Foreskin fibroblast (primary cell): ENCODE measurements at places on chromosomes 5 and 9.

- DNase-seq: peak; percentile 80
These were observed 84.9 kb downstream of the ADAMTS12 start for GRCh38 chr5:33806738-33807442.

- DNase-seq: no peak
These were observed 24.7 kb upstream of the GABRA6 start for GRCh38 chr5:161660806-161661205.

- DNase-seq: no peak
These were observed 14.0 kb upstream of the JAK2 start for GRCh38 chr9:4970970-4971641.

DNA sequence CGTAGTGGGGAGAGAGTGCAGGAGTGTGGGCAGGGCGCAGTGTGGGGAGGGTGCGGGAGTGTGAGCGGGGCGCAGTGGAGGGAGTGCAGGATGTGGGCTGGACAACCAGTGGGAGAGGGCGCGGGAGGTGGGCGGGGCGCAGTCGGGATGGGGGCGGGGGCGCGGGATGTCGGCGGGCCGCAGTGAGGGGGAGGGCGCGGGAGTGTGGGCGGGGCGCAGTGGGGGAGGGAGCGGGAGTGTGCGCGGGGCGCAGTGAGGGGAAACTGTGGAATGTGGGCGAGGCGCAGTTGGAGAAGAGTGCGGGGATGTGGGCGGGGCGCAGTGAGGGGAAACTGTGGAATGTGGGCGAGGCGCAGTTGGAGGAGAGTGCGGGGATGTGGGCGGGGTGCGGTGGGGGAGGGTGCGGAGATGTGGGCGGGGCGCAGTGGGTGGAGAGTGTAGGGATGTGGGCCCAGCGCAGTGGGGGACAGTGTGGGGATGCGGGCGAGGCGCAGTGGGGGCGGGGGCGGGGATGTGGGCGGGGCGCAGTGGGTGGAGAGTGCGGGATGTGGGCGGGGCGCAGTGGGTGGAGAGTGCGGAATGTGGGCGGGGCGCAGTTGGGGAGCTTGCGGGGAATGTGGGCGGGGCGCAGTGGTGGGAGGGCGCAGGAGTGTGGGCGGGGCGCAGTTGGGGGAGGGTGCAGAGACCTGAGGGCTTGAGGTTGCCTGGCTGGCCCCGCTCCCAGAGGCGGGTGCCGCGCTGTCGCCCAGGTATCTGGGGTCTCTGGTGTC is at the start of gene NXNL2:
Gene NXNL2, plus strand, starts transcription at position 723 of the 770 bp plus-strand sequence. CDS start 257 bp downstream, outside the sequence.
- DNase-seq: peak; percentile 74

DNA sequence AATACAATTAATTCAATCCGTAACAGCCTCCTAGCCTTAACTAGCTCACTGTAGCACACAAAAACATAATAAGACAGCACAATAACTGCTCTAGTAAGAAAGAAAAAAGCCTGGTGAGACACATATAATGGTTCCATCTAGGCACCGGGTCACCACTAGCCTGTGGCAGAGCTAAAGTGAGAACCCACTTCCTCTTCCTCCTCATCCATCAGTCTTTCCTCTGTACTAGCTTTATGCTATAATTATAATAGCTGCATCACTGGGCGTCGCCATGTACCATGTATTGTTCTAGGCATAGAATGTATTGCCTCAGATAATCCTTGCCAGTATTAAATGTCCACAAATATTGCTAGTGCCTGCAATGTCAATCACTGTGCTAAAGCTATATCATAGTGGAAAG is 23.1 kb downstream of the ADRB2 start:
- no peak for DNase-seq

GRCh38 chr9:87141124-87141523 is 193.8 kb upstream of the GAS1 start:
- no peak for DNase-seq

- DNase-seq: no peak
These were observed 53.8 kb upstream of the TSLP start for GRCh38 chr5:111017731-111018130.

GRCh38 chr5:84242286-84242685 is 142.4 kb downstream of the EDIL3 start:
- DNase-seq: peak; percentile 44

DNA sequence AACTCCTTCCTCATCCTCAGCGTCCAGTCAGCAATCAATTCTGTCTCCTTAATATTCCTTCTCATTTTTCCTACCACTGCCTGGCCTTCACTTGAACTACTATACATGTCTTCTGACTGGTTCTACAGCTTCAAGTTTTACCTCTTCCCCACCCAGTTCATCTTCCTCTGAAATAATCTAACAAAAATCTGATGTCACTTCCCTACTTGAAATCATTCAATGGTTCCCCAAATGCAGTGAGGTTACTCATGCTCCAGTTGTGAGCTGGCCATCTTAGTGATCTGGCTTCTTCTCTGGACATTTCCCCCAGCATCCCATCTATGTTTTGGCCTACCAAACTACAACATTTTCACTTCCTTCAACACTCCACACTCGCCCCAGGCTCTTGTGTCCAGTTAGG is 14.9 kb upstream of the TMEM267 start:
- DNase-seq: no peak

DNA sequence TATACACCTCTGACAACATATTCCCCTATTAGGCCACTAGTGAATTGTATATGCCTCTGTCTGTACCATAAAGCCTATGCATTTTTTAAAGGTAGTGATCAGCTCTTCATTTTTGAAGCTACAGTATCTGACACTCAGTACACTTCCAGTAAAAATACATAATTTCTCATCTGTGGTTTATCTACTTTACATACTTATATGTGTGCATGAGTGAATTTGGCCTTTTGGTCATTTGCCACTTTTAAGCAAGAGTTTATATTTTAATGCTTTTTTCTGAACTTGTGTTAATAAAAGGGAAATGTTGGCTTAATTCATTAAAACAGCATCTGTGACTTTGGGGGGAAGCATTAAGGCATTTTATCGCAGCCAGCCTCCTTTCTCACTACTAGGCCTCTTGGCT is 47.8 kb downstream of the ST8SIA4 start:
- no peak for DNase-seq

GRCh38 chr9:13606586-13606985 is 327.1 kb upstream of the MPDZ start:
- DNase-seq: no peak
